Natural killer cell treated with Interleukin-12 subunit alpha and Interleukin-12 subunit beta and Interleukin-15 and Interleukin-18, amount 100 ng/mL, for 72 hours (primary cell): ENCODE measurements at places on chromosomes 11 and 22. TPM values are rescaled to one million over a fixed set of nuclear protein-coding genes. Genes with fewer than 3 reads are reported as not detected.

DNA sequence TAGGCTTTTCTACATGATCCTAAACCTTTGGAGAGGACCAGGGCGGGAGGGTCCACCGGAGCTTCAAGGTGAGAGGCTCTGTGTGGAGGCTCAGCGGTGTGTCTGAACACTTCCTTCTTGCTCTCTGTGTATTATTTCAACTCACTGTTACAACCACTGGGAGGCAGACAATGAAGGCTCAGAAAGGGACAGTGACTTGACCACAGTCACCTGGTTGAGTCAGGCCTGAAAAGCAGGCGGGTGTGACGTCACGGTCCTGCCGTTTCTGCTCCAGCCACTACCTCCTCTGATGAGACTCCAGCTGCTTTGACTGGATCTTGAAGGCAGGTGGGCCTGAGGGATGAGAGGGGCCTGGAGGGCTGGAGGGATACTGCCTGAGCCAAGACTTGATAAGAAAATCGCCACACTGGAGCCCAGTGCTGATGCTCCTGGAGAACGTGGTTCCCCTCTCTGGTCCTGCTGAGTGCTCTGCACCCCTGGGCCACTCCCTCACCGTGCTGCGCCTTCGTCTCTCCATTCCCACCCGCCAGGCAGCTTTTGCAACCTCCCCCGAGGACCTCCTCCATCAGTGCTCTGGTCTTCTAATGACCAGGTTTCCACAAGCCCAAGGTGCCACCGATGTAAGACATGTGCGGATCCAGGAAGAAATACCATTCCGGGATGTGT, 27.9 kb downstream of the KCNC1 start:
- H3K27ac ChIP-seq: no peak overlapping the region
- DNase-seq: no peak
- no peaks in the 10 kb centered on the region for H3K4me1 ChIP-seq
- no peak overlapping the region for H3K4me3 ChIP-seq

Gene ADM2
- 6.7 TPM for total RNA-seq

DNA sequence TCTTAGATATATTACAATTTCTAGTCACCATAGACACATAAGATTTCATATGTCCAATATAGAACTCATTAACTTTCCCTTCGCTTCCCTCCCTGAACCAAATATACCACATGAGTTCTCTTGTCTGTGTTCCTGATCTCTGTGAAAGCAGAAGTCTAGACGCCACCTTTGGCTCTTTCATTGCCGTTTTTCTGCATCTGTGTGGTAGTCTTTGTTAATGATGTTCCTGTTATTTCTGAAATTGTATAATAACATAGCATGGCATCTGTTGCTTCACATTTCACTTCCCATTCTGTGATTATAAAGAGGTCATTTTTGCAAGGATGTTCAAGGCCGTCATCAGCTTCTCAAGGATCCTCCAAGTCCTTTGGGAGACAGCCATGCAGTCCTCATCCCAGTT, 58.5 kb downstream of the NCAM1 start:
- H3K36me3 ChIP-seq: no peaks in the 10 kb centered on the region
- H3K4me3 ChIP-seq: no peak overlapping the region
- no peaks in the 10 kb centered on the region for H3K27me3 ChIP-seq
- peak overlapping the region; percentile 74 for H3K27ac ChIP-seq
- DNase-seq: no peak

DNA sequence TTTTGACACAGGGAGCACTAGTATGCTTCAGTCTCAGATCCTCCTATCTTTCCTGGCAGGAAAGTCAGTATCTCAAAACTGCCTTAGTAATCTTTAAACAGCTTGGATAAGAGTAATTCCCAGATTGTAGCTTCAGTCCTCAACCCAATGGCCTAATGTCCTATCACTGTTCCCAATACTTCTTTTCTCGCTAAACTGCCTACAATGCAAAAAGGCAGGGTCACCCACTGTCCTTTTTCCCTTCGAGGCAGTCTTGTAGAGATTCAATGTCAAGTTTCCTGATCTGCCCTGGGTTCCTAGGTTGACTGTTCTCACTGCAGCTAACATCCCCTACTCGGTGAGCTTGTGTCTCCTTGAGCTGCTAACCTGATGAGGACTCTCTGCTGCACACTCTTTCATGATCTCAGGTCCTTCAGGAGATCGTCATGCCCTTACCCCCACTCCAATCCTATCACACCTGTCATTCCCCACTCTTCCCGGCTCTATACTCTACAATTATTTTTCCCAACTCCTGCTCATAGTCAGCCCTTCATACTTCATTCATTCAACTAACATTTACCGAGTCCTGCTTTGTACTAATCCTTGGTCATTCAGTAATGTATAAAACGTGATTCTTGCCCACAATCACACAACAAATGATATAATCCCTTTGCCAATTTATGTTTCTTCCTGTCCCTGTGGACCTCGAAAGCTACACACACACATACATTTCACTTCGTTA, 904 bp downstream of the C2CD3 start:
- no peaks in the 10 kb centered on the region for H3K36me3 ChIP-seq
- H3K27ac ChIP-seq: no peak overlapping the region
- peaks cover 6% of the 10 kb centered on the region for H3K4me1 ChIP-seq
- H3K4me3 ChIP-seq: no peak overlapping the region
- no peak for DNase-seq

Gene LARGE2
- total RNA-seq: not detected

GRCh38 chr11:131109790-131110189, 193.5 kb upstream of the SNX19 start:
- no peak overlapping the region for H3K4me3 ChIP-seq
- no peak for DNase-seq
- no peaks in the 10 kb centered on the region for H3K4me1 ChIP-seq
- H3K36me3 ChIP-seq: no peaks in the 10 kb centered on the region

GRCh38 chr11:93520726-93521509, 22.3 kb downstream of the SMCO4 start:
- peak overlapping the region; percentile 15 for H3K4me3 ChIP-seq
- DNase-seq: no peak
- H3K27ac ChIP-seq: no peak overlapping the region
- H3K27me3 ChIP-seq: no peaks in the 10 kb centered on the region
- H3K36me3 ChIP-seq: no peaks in the 10 kb centered on the region

GRCh38 chr22:35152316-35152715, 86.4 kb downstream of the ISX start:
- peaks cover 28% of the 10 kb centered on the region for H3K27me3 ChIP-seq
- no peak overlapping the region for H3K4me3 ChIP-seq
- H3K36me3 ChIP-seq: no peaks in the 10 kb centered on the region
- H3K27ac ChIP-seq: no peak overlapping the region
- DNase-seq: no peak
- H3K4me1 ChIP-seq: peaks cover 13% of the 10 kb centered on the region

Gene SCGB1D1
- total RNA-seq: not detected

DNA sequence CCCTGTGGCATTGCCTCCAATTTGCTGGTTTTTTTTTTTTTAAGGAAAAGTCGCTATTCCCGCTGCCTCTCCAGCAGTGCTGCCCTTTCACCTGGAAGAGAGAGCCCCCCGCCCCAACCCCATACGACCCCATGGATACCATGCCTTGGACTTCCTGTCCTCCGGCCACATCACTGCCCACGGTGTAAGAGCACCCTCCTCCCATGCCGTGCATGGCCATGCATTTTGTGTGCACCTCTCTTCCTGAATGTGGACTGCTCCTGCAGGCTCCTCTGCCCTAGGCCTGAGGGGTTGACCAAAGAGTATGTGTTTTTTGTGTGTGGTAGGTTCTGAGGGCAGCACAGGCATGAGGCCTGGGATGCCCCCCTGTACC, 65.6 kb upstream of the SPON1 start:
- H3K4me3 ChIP-seq: no peak overlapping the region
- no peak overlapping the region for H3K27ac ChIP-seq
- DNase-seq: no peak
- H3K4me1 ChIP-seq: no peaks in the 10 kb centered on the region

- H3K27me3 ChIP-seq: peaks cover 3% of the 10 kb centered on the region
- no peak for DNase-seq
- H3K4me3 ChIP-seq: no peak overlapping the region
- no peaks in the 10 kb centered on the region for H3K4me1 ChIP-seq
- no peaks in the 10 kb centered on the region for H3K36me3 ChIP-seq
Measured at GRCh38 chr11:44282620-44283019, 27.3 kb downstream of the ALX4 start.

GRCh38 chr22:39242595-39243438, 2.0 kb downstream of the PDGFB start:
- H3K36me3 ChIP-seq: no peaks in the 10 kb centered on the region
- H3K4me1 ChIP-seq: peaks cover 21% of the 10 kb centered on the region
- H3K27me3 ChIP-seq: peaks cover 36% of the 10 kb centered on the region
- H3K27ac ChIP-seq: no peak overlapping the region

DNA sequence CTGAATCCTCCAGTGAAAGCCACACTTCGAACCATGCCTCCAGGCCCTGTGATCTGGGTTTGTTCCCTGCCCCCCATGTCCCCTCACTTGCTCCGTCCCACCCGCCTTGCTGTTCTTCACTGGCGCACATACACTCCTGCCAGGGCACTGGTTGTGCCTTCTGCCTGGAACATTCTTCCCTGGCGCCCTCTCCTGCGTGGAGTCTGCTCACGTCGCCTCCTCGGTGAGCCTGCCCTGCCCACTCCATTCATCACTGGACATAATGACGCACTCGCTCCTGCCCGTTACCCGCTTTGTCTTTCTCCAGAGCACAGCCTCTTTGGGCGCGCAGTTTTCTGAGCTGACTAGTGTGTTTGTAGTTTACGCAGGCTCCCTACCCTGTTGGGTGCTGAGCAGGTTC, 21.0 kb upstream of the MIEF1 start:
- no peak for DNase-seq
- no peaks in the 10 kb centered on the region for H3K36me3 ChIP-seq
- H3K27me3 ChIP-seq: no peaks in the 10 kb centered on the region
- no peaks in the 10 kb centered on the region for H3K4me1 ChIP-seq

Gene ACR
- total RNA-seq: not detected

Gene SLC5A12
- not detected for total RNA-seq

DNA sequence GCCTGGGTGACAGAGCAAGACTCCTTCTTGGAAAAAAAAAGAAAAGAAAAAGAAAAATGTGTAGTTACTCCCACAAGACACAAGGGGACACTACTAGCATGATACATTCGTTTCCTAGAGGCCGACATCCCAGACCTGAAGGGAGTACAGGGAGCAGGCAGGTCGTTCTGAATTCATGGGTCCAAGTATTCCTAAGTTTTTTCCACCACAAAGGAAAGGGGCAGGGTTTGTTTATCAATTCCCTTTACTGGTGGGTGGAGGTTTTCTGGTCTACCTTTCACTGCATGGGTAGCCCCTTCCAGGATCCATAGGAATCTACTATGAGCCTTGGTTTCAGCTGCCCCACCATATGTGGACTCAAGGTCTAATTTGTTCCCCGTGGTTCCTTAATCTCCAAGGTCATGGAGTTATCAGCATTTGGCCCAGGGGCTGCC, 11.8 kb downstream of the TIGD3 start:
- H3K27ac ChIP-seq: peak overlapping the region; percentile 41
- no peaks in the 10 kb centered on the region for H3K27me3 ChIP-seq
- no peak overlapping the region for H3K4me3 ChIP-seq
- DNase-seq: peak; percentile 59
- peaks cover 7% of the 10 kb centered on the region for H3K4me1 ChIP-seq
- H3K36me3 ChIP-seq: no peaks in the 10 kb centered on the region

- peaks cover 49% of the 10 kb centered on the region for H3K27me3 ChIP-seq
- H3K4me3 ChIP-seq: no peak overlapping the region
- peak; percentile 20 for DNase-seq
- no peak overlapping the region for H3K27ac ChIP-seq
- no peaks in the 10 kb centered on the region for H3K36me3 ChIP-seq
- no peaks in the 10 kb centered on the region for H3K4me1 ChIP-seq
Measured at GRCh38 chr11:118142809-118143208, 9.8 kb downstream of the SCN4B start.

- H3K4me3 ChIP-seq: no peak overlapping the region
- no peaks in the 10 kb centered on the region for H3K27me3 ChIP-seq
- no peak for DNase-seq
- no peak overlapping the region for H3K27ac ChIP-seq
- H3K36me3 ChIP-seq: no peaks in the 10 kb centered on the region
Measured at GRCh38 chr11:26219183-26220117, 112.5 kb upstream of the ANO3 start.

DNA sequence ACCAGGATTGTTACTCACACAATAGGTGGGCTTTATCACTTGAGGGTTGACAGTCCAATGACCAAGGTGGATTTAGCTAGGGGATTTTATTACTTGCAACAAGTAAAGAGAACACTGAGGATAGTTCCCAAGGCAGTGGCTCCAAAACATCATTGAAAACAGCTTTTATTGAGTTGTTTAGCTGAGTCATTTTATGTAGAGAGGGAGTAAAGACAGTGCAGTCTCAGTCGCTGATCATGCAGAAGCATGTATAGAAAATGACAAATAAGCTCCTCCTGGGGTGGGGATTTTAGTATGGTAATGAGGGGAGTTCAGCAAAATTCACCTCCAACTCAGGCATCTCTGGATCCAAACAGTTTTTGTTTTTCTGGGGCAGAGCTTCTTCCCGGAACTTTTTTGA, 163.0 kb upstream of the CCDC179 start:
- peaks cover 4% of the 10 kb centered on the region for H3K4me1 ChIP-seq
- H3K27me3 ChIP-seq: no peaks in the 10 kb centered on the region
- H3K4me3 ChIP-seq: no peak overlapping the region
- H3K27ac ChIP-seq: no peak overlapping the region
- H3K36me3 ChIP-seq: no peaks in the 10 kb centered on the region

- no peaks in the 10 kb centered on the region for H3K36me3 ChIP-seq
- no peak overlapping the region for H3K4me3 ChIP-seq
- no peak overlapping the region for H3K27ac ChIP-seq
Measured at GRCh38 chr22:46041642-46042041, 64.7 kb upstream of the WNT7B start.

Gene CD6
- 44.0 TPM for total RNA-seq

- no peaks in the 10 kb centered on the region for H3K36me3 ChIP-seq
- DNase-seq: no peak
- H3K4me1 ChIP-seq: no peaks in the 10 kb centered on the region
- no peak overlapping the region for H3K4me3 ChIP-seq
- no peak overlapping the region for H3K27ac ChIP-seq
- peaks cover 16% of the 10 kb centered on the region for H3K27me3 ChIP-seq
Measured at GRCh38 chr11:17683377-17684161, 35.8 kb upstream of the MYOD1 start.

DNA sequence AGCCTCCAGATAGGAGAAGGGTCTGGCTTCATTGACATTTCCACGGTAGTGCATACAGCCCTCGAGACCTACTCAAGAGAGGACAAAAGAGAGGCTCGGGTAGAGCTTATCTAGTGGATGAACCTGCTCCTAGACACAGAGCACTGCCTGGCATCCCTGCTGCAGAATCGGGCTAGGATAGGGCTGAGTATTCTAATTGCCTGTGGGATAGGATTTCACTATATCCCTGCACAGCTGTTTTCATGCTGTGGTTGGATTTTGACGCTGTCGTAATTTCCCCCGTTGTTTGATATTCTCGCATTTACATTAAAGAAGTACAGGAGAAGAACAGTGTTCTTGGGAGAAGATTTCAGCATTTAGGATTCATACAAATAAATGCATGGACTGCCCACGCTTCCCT, 107.8 kb downstream of the KIRREL3 start:
- no peaks in the 10 kb centered on the region for H3K36me3 ChIP-seq
- no peak overlapping the region for H3K4me3 ChIP-seq
- no peaks in the 10 kb centered on the region for H3K4me1 ChIP-seq
- H3K27ac ChIP-seq: no peak overlapping the region

Gene DDX25
- not detected for total RNA-seq
